Activated naive CD4-positive, alpha-beta T cell (primary cell): ENCODE measurements at places on chromosomes 6 and 20.

DNA sequence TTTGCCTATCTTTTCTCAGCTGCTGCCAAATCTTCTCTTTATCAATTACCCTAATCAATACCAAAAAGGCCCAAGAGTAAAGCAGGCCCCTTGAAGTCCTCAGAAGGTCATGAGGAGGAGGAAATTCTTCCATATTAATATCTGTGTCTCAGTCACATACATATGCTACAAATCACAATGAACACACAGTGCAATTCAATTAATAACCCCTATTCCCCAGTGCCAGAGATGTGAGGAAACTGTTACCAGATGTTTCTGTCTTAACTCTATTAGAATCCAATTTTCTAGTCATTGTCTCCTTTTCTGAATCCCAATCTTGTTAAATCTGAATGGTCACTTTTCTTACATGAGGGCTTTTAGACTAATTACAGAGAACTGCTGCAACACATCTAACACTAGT lies 45.9 kb upstream of the SLC2A12 start:
- no peak for DNase-seq

GRCh38 chr6:128494440-128494839 lies 26.0 kb downstream of the PTPRK start:
- no peak for DNase-seq

GRCh38 chr6:137389150-137389704 lies 105.0 kb downstream of the OLIG3 start:
- DNase-seq, result no peak

- no peak for DNase-seq
Measured at GRCh38 chr6:38725414-38726183, 10.5 kb downstream of the DNAH8 start.

DNA sequence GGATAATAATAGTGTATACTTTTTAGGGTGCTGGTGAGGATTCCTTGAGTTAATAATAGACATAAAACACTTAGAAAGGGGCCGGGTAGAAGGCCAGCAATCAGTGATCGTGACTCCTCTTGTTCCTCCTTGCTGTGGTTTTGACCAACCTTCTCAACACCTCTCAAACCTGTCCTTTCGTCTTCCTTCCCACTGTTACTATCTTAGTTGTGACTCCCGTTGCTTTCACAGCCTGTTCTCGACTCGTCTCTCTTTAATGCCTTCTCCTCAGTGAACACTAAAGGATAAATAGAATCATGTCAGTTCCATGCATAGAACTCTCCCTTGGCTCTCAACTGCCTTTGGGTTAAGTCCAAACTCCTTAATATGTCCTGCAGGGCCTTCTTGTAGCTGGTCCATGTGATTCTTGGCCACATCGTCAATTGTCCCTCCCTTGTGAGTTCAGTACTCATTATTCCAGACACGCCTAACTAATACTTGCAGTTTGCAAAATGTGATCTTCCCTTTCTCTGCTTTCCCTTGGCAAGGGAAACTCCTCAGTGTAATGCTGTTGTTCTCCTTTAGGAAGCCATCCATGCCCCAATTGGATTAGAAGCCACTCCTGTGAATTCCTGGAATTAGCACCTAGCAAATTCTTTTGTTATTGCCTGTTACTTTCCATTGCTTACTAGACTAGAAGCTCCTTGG lies 164.9 kb downstream of the UTRN start:
- no peak for DNase-seq

- DNase-seq, result no peak
Measured at GRCh38 chr6:70884074-70884983, 72.5 kb downstream of the B3GAT2 start.

- no peak for DNase-seq
Measured at GRCh38 chr6:88238065-88238464, 71.9 kb upstream of the CNR1 start.

GRCh38 chr6:169921853-169922824 lies 170.7 kb downstream of the ERMARD start:
- no peak for DNase-seq

DNA sequence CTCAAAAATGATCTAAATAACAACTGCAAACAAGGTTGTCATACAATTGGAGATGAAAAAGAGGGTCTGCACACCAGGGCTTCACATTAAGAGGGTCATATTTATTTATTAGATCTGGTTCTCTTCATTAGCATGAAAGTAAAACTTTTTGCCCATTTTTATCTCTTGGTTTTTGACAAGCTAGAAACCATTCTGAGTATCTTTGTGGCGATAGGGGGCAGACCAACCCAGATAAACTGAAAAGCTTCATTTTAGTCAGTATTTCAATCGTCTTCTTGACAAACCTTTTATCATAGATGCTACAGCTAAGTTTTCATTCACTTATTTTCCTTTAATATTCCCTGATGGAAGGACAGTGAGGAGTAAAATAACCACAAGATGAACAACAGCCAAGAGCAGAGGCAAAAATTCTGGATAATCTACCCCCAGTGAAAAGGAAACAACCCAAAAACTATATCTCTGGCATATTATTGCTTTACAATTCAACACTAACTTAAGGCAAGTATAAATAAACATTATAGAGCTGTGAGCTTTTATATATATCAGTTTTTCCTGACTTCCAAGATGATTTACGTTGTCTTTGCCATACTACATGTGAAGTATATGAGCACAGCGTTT lies 45.2 kb downstream of the THEMIS start:
- peak; percentile 18 for DNase-seq

DNA sequence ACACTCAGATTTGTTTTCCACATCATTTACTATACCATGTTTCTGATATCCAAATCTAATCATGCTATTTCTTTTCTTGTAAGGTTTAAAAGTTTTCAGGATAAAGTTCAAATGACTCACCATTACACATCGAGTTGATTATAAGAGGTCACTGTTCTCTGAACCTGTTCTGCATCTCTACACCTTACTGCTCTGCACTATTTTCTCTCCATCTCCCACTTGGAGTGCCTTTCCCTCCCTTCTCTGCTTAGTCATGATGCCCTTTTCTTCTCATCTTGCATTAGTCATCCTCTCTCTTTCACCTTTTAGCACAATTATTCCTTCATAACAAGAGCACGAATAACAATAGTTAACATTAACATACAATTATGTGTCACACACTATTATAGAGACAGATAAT lies 37.5 kb upstream of the FUT9 start:
- DNase-seq, result no peak

DNA sequence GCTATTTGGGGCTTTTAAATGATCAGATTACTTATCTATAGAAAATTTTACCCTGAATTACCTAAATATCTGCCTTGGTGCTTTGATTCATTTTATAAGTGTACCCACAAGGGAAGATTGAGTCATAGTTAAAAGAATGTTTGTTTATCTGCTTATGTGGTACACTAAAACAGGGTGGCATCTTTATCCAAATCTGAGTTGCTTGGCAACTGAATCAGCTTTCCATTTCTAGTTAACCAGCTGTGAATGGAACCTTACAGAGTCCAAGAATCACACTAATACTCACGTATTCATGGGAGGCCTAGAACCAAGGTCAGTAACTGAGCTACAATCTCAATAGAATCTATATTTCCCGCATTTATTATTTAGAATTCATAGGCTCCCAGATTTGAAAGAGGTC lies 44.0 kb upstream of the CAP2 start:
- no peak for DNase-seq

DNA sequence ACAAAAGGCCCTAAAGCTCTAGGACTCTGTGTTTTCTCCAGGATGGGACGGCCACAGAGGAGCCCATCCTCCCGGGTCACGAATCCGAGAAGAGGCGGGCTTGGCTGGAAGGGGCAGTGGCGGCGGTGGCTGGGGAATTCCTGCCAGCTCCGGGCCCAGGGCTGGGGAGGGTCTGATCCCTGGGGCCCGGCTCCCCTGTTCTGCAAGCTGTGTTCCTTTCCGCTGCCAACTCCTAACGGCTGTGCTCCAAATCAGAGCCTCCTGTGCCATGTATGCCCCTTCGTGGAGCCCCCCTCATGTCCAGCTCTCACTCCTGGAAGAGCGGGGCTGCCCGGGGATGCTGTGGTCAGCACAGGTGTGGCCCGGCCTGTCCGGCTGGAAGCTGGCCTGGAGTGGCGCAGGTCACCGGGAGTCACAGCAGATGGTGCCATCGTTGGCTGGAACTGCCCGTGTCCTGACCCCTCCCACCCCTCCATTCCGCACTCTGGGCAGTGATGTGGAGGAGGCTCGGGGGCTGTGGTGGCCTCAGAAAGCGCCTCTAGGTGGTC lies 88.2 kb upstream of the MPC1 start:
- no peak for DNase-seq

DNA sequence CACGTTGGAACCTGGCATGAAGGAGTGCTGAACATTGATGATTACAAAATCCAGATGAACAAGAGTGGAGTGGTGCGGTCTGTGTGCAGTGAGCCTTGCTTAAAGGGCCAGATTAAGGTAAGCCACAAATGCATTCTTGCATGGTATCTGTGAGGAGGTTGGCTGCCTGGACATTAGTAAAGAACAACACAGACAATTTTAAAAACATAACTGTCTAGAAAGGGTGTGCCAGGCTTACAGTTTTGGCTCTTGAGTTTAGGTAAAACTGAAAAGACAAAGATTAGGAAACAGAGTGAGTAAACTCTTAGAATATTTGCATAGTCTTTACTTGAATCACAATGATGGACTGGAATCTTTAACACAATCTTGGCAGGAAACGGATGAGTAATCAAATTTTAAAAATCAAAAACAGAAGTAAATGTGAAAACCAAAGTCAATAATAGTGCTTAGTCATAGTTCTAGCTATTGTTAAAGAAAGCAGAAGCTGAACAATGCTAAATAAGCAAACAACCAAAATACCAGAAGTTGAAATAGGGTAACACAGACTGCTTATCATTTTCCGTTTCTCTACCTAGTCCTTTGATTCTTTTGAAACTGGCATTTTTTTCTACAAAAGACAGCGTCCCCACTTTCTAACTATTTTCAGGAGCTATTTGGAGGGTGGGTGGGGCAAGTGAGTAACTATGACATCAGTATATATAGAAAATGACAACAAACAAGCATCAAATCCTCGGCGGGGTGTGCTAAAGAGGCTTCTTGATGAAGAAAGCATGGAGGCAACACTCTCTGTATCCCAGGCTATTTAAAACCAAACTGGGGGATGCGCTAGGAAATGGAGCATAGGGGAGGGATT lies 185.8 kb upstream of the RAB32 start:
- no peak for DNase-seq

- no peak for DNase-seq
Measured at GRCh38 chr20:36988494-36988966, 37.0 kb upstream of the SAMHD1 start.

- DNase-seq, result no peak
Measured at GRCh38 chr6:83808926-83809325, 44.2 kb upstream of the RIPPLY2 start.

- no peak for DNase-seq
Measured at GRCh38 chr6:112801468-112802080, 454.4 kb downstream of the RFPL4B start.

- no peak for DNase-seq
Measured at GRCh38 chr6:30044630-30045029, 16.4 kb upstream of the POLR1H start.

DNA sequence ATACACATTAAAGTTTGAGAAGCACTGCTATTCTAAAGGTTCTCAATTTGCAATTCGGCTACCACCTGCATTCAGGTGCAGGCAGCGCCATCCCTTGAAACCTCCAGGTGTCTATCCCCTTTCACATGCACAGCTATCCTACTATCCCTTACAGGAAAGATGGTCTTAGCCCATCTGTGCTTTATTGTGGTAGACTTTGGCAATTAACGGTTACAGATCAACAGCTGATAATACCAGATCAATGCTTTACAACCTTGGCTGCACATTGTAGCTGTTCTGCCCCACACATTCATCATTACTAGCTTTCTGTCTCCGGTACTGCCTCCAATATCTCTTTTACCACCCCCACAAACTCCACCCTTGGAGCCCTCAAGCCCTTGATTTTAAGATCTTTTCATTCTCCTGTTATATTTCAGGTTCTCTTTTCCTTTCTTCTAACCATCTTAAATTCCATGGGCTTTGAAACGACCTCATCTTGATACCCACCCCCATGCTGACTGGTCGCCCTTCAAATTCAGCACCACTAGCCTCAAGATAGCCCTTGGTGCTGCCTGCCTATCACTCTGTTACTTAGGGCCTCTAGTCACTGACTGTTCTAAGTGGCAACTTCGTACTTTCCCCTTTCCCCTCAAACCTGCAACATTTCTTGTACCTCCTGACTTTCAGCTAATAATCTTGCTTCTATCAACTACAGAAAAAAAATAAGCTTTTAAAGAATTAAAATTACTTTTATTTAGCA lies 50.8 kb downstream of the SPTLC3 start:
- DNase-seq, result no peak

DNA sequence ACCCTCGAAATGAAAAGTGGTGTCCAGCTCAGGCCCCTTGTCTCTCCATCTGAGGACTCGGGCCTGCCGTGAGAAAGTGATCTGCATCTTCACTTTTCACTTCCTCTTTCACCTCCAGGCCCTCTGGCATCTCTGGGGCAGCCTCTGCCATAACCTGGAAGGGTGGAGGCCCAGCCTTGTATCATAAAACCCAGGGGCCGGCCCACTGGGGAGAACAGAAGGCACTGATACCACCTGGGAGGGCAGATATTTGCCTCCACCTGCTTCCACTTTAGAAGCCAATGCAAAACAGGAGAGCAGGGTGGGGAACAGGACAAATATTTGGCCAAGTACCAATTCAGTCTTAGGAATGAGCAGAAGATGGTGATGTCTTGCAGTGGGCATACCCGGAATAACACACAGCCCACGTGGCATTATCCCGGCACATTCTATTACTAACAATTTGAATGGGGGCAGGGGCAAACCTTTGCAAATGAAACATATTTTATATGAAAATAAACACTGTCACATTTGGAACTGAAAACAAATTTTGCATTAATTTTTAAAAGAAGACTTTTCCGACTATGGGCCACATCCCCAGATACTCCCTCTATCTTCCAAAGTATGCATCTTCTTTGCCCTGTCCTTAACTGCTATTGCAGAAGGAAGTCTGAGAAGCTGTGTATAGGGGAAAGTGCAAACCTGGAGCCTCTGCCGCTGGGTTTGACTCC lies 69.2 kb upstream of the TBC1D7 start:
- no peak for DNase-seq

DNA sequence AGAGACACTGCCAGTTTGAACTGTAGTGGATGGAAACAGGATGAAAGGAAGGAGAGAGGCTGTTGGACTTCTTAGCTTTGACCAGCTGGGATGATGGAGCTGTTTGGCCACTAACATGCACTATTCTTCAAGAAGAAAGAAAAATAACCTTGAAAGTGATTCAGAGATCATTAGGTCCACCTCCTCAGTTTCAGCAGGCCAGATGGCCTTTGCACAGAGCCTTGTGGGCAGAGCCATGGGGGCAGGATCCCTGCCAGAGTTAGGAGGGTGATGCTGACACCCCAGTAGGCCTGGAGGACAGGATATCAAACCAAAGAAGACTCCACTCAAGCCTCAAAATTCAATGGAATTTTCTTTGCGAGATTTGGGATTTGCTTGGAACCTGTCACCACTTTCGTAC lies 74.5 kb upstream of the TMEM181 start:
- DNase-seq, result no peak

GRCh38 chr20:63826753-63827152 lies 4.3 kb downstream of the ZBTB46 start:
- no peak for DNase-seq

- no peak for DNase-seq
Measured at GRCh38 chr20:11937230-11937629, 19.5 kb downstream of the BTBD3 start.

DNA sequence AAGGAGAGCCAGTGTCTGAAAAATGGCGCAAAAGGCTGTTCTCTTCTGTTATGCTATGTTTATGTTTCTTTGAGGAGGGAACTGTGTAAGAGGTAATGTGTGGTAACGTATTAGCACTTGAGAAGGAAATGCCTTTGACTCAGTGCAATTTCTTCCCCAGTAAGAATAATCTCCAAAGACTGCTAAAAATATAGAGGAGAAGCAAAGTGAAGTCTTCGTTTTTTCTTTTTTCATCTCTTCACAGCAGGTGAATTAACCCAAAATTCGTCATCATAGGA lies 47.1 kb upstream of the IFNGR1 start:
- DNase-seq, result no peak
